NCI-H226 (cell line): ENCODE measurements at places on chromosomes 11 and 22.
A peak's percentile ranks its signal among the peaks of the same experiment; 100 is the strongest.

GRCh38 chr22:31278151-31278621 is 14.1 kb downstream of the PIK3IP1 start:
- no peak for DNase-seq

DNA sequence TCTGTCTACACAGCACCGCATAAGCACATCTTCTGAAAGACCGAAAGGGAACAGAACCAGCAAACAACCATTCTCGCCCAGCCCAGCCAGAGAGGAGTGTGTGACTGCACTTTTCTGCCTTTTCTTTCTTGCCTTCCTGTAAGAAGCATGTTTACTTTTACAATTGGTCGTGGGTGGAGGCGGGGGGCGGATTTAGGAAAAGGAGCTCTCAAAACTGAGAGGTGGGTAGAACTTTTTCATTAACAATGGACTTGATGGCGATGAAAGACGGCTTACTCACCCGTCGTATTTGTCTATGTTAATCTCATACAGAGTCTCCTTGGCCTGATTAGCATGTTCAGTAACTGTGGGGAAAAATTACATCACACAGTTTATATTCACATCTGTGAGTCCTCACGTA is 27.2 kb downstream of the CERK start:
- DNase-seq = no peak

DNA sequence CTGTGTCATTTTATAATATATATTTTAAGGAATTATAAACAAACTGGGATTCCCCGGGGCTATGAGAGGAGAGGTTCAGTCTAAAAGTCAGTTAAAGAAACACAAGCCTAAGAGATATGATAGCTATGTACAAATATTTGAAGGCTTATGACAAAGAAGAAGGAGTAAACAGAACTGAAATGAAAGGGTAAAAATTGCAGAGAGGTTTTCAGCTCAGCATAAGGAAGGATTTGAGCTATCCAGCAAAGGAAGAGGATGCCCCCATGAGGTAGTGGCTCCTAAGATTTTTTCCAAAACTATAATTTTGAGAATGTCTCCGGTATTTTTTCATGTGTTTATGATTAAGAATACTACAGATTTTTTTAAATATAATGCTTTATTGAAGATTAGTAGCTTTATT is 57.9 kb upstream of the ANGPTL5 start:
- no peak for DNase-seq

DNA sequence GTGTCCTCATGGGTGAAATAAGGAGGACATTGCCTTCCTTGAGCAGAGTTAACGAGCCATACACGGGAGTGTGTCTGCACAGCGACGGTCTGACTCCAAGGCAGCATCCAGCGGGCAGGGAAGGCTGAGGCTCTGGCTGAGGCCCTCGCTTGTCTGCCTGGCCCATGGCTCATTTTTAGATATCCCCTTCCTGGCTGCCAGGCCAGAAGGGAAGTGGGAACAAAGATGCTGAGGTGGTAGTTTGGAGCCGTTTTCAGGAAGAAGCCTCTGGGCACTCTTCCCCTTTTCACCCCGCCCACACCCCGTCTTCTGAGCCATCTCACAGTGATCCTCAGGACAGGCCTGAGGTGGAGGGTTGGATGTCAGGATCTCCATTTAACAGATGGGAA is 3.0 kb upstream of the SLCO2B1 start:
- DNase-seq = no peak

DNA sequence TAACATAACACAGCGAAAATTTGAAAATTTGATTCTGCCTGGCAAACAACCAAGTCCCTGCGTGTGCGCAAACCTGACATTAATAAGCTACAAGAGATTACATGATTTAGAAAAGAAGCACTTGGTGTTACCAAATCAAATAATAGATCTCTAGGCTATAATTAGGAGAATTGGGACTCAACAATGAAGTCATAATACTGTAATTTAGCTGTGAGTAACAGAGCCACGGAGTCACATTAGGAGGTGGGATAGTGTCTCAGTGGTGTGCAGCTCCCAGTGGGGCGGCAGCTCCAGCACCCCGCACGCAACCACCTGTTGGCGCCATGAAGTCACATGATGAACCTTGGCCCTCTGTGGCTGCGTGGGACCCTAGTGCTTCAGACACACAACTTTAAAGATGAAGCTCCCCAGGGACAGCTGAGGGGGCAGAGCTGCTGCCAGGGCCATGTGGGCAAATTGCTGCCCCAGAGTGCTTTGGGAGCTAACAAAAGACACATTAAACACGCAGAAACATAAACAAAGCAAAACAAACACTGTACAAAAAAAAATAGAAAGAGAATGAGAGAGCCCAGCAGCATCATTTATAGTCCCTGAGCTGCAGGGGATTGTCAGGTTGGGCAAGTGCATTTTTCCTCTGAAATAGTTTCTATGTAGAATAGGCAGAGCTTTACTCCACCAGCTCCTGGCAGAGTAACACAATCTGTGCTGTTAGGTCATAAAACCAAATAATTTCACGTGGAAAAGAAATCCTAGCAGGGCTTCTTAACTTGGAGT is 605.6 kb downstream of the SOX6 start:
- no peak for DNase-seq

- DNase-seq = no peak
These were observed 165.0 kb downstream of the SOX6 start for GRCh38 chr11:16191212-16191867.

DNA sequence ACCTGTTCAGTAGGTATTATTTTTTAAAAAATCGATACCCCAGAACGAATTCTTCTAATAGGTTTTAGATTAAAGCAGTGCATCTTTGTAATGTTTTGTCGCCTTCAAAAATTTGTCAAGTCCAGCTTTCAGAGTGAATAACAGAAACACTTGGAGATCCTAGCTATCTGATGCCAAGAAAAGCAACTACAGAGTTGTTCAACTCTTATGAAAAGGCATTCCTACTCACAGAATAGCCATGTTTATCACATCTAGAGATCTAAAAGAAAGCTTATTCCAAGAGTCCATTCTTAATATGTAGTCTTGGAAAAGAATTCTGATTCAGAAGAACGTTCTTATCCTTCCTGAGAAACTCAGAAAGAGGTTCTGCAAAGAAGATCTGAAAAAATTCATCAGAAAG is 268.5 kb downstream of the TTC28 start:
- DNase-seq = no peak

DNA sequence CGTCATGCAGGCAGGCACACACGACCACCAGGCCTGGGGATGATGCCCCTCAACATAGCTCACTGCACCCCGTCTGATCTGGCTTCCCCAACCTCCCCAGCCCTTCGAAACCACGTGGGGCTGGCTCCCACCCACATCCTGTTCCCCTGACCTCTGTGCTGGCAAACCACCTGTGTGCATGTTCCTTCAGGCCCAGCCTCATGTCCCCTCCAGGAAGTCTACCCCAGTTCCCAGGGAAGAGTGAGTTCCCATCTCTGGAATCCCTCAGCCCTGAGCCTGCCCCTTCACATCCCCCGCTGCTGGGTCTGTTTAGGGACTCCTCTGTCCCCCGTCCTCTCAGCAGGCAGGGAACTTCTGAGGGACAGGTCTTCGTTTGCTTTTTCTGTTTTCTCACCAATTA is 7.1 kb downstream of the SLC7A4 start:
- no peak for DNase-seq

GRCh38 chr22:44360668-44361381 is 48.1 kb upstream of the SHISAL1 start:
- DNase-seq = no peak

- DNase-seq = peak; percentile 25
These were observed 6.9 kb downstream of the CDC42EP1 start for GRCh38 chr22:37566903-37567798.

GRCh38 chr22:50396751-50397370 is 53.7 kb downstream of the PPP6R2 start:
- no peak for DNase-seq

DNA sequence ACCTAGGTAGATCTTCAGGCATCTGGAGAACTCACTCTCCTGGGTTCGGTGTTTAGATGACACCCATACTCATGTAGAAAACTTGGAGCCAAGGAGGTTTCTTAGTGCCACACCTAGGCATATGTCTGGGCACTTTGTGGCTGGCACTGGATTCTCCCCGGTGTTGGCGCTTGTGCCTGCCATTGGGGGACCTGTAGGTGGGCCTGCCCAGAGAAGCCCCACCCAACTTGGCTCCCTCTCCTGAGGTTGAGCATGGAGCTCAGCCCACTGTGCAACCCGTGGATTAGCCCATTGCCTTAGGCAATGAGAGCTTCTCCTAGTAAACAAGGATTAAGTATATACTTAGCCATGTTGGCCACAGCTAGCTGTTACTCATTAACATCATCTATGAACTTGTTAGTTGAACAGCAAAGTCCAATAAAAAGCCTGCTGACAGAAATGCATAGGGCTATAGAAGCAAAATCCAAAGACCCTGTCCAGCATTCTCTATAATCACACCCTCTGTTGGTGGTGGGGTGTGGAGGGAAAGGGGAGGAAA is 335.5 kb upstream of the CHORDC1 start:
- no peak for DNase-seq

- no peak for DNase-seq
These were observed 37.7 kb downstream of the SGSM3 start for GRCh38 chr22:40407831-40408717.

DNA sequence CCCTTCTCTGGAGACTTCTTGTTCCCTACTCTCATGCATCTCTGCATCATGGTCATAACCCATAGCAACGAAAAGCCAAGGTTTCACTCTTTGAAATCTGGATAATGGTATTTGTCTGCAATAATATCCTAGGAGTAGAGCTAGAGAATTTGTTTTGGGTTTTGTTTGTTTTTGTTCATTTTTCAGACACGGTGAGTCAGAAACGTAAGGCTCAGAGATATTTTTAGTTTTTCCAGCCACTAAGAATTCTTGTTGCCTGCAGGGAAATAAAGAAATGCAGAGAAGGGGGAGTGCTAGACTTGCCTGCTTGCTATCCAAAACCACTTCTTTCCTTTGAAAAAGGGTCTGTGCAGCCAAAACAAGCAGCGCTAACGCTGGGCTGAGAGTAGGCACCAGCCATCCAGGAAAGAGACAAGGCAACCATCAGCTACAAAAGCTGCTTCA is 26.0 kb downstream of the POU2AF3 start:
- no peak for DNase-seq

- no peak for DNase-seq
These were observed 204.5 kb downstream of the LRRC4C start for GRCh38 chr11:41254966-41255365.

- DNase-seq = peak; percentile 72
These were observed 49.7 kb upstream of the BIRC3 start for GRCh38 chr11:102267609-102268008.

DNA sequence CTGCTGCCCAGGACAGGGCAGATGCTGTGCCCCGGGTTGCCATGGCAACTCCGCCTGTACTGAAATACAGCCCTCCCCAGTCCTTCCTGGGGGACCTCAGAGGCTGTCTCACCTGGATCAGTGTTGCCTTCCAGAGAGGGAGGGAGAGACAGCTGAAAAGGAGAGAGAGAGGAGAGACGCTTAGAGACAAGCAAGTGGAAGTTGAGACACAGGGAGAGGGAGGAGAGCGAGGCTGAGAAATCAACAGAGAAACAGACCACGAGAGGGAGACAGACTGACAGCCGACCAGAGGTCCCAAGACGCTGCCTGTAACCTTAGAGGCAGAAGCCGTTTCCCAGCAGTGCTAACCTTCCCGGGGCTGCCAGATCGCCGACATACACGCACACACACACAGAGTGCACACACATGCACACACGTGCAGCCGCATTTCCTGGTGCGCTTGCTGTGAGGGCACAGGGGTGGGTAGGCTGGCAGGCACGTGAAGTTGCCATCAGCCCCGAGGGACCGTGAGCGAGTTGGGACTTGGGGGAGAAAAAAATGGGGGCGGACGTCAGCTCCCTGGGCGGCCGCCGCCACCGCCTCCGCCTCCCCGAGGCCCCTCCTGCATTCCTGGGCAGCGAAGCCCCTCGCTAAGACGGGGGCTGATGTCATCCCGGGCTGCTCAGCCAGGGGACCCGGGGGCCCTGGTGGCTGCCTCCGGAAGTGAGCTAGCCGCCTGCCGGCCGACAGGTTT is 88.6 kb upstream of the CRYBB3 start:
- peak; percentile 48 for DNase-seq

DNA sequence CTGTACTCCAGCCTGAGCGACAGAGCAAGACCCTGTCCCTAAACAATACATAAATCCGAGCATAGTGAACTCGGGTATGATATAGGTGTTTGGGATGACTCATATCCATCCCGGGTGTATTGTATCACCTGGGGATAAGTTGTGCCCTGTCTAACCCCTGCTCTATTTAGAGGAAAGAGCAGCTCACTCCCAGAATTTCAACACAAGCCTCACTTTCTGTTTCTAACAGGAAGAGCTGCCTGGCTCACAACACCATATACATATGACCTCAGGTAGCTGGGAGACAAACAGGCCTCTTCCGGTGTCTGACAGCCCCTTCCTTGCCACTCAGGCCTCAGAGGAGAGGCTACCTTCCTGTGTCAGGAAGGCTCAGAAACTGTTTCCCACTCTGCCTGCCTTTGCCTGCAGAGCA is 9.9 kb upstream of the MICALL1 start:
- DNase-seq = peak; percentile 53

GRCh38 chr11:126392633-126393013 is 37.1 kb downstream of the ST3GAL4 start:
- no peak for DNase-seq

DNA sequence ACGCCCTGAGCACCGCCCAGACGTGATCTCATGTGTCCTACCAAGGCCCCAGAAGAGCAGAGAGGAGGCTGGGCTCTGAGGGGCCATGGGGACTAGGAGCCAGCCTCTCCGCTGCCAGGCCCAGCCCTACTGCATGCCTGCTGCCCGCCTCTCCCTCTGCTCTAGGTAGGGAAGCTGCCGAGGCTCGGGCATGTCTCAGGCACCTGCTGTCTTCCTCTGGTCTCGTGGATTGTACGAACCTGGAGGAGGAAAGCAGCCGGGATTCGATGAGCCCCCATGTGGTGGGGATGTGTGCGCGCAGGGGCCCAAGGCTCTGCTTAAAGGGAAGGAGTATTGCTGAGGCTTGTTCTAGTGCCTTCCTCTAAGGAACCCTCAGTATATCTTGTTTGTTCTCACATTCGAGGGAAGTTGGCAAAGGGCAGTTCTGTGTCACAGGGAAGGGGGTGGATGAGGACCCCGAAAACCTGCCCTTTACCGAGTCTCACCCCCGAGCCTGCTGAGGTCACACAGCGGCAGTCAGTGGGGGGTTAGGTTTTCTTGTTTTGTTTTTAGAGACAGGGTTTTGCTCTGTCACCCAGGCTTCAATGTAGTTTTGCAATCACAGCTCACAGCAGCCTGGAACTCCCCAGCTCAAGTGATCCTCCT is 21.2 kb downstream of the DAGLA start:
- peak; percentile 55 for DNase-seq

DNA sequence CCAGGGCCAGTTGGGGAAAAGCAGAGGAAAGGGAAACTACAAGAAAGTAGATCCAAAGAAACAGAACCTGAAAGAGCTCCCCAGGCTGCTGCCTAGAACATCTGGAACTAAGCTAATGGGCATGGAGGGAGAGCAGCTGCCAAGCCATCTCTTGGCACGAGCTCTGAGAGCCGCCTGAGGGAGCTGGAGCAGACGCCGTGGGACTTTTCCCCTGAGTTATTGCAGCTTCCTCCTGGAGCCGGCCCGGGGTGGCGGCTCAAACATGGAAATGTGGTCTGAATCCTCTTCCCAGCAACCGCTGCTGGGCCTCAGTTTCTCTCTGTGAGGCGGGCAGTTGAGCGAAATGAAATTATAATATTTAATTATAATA is 41.8 kb downstream of the LIF start:
- no peak for DNase-seq
